ENCODE measurements at places on chromosomes 3 and 15.

GRCh38 chr3:68988740-68989139, 24.7 kb downstream of the EOGT start:
- no peak for DNase-seq

- no peak for DNase-seq
Observed at GRCh38 chr3:38613426-38613825, 36.1 kb downstream of the SCN5A start.

DNA sequence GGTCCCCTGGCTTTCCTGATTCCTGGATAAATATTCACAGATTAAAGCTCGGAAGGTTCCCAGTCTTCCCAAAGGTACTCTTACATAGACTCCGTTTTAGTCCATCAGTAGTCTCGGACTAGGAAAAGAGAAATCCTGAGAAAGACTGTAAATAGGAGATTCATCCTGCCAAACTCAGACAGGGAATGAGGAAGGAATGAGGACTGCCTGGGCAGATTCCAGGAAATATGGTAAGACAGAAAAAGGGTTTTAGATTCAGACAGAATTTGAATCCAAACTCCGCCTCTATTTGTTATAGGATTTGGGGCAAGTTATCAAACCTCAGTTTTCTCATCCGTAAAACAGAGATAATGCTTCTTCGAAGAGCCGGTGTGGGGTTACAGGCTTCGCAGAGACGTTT, 77.8 kb upstream of the VGLL4 start:
- no peak for DNase-seq

- no peak for DNase-seq
Observed at GRCh38 chr3:41026394-41027177, 172.7 kb upstream of the CTNNB1 start.

GRCh38 chr3:13140596-13140995, 67.4 kb upstream of the IQSEC1 start:
- DNase-seq = no peak

GRCh38 chr3:11137627-11137959, 16.7 kb upstream of the HRH1 start:
- no peak for DNase-seq

DNA sequence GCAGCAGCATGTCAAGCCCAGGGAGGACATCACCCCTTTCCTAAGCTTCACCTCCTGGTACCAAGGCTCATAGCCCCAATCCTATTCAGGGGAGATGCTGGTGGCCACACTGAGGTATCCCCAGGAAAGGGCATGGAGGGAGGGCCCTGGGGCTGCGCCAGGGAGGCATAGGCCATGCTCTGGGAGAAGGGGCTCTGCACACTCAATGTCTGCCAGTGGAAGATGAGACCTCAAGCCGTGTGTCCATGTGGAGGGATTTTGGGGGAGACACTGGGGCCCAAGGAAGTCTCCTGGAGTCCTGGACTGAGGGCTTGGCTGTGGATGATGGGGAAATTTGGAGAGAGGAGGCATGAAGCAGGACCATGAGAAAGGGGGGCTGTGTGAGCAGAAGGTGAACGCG, 21.2 kb upstream of the PRR23E start:
- DNase-seq = no peak

DNA sequence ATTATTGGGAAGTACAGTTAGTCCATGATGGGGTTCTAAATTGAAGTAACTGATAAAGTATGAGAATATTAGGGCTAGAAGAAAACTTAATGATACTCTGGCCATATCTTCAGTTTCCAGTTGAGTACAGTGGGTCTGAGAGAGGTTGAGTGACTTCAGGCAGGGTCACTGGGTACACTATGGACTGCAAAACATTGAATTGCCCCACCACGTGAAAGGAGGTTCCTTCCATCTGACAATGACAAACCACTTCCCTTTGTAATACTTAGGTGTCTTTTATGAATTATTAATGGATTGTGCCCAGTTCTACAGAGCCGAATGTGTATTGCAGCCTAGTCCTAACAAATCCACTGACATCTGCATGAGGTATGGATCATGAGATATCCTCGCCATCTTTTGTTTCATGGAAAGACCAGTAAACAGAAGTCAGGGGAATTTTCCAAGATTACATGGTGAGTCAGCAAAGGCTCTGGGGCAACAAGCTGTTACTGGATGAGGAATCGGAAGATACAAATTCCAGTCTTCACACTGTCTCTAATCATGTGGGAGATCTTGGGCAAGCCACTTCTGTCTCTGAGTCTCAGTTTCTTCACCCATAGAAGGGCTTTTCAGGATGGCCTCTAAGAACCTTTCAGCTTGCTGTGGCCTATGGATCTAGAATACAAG, 66.5 kb upstream of the BCL6 start:
- no peak for DNase-seq

DNA sequence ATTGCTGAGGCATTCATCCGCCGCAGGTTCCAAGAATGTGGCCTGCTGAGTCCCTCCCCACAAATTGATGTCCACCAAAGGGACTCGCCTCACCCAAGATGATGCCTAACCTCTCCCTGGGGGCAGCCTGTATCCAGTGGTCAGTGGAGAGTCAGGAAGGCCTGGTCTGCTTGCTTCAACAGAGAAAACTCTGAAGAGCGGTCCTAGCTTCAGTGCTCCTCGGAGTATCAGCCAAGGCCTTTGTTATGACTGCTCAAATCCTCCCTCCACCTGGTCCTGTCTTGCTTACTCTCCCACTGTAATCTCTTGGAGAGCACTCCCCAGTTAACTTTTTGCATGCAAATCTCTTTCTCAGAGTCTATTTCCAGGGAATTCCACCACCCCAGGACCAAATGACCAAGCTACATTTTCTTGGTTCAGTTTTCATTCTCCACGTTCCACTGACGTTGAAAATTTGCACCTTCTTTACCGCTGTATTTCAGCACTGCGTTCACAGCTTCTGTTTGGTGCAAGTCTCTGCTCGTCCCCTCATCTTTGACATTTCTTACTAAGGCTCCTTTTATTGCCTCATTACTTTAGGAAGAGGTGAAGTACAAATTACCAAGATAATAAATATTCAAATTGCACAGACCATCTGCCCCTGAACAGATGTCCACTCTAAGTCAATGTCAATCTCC, 22.3 kb downstream of the CMTM7 start:
- DNase-seq = no peak

- DNase-seq = no peak
Observed at GRCh38 chr3:58234516-58234931, 3.1 kb upstream of the ABHD6 start.

DNA sequence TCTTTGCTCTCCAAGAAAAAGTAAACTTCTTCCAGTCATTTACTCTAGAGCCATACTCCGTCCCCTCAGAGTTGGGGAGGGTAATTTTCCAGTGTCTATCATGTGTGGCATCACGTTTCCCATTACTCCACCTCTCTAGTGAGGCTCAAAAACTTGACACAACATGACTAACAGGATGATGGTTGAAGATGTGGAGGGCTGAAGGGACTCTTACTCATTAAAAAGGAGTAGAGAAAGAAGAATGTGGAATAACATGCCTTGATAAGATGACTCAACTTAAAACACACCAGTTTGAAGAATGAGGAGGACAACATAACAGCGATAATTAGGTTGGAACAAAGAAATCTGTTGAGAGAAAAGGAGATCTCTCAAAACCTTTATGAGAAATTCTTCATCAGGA, 894.3 kb downstream of the OTOL1 start:
- DNase-seq = no peak

- DNase-seq = no peak
Observed at GRCh38 chr3:31230425-31231223, 302.1 kb upstream of the STT3B start.

DNA sequence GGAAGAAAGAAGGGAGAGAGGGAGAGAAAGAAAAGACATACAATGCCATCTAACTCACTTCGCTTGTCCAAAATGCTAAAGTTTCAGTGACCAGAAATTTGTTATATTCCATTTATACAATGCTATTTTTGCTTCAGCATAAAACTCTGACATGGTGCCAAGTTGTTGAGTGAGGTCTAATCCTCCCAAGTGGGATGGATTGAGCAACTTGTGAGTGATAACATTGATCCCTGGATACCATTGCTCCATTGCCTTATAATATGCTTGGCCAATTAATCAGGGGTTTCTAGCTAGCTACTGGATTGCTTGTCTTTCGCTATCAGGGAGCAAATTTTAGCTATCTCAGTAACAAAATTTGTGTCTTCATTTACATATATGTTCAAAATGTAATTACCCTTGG, 615.6 kb upstream of the DPPA4 start:
- DNase-seq = no peak

- DNase-seq = no peak
Observed at GRCh38 chr15:43253431-43254403, 13.0 kb downstream of the TGM5 start.

- no peak for DNase-seq
Observed at GRCh38 chr3:41141433-41142167, 57.7 kb upstream of the CTNNB1 start.

DNA sequence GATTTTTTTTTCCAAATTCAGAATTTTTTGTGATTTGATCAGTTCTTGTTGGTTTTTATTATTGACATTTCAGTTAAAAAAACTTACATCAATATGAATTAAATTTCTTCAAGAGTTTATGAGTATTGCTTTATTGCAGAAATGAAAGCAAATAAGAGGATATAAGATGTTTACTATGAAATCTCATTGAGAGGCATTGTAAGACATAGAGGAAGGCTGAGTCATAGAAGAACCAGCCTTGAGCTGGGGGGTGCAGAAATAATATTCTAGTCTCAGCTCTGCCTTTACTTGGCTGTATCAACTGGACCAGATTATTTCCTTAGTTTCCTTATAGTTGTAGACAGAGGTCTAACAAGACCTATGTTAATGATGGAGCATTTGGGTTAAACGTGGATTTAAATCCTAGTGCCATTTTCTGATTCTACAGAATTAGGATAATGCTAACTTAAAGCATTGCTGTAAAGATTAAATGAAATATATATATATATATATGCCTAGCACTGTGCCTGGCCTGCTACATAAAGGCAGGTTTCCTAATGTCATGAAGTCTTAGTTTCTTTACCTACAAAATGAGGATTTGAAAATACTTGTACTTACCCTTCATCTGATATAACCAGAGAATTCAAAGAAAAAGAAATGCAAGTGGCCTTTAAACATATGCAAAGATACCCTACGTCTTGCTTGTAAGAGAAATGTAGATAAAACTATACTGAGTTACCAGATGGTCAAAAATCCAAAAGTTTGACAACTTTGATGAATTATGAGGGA, 7.3 kb downstream of the FAM98B start:
- DNase-seq = no peak

- no peak for DNase-seq
Observed at GRCh38 chr3:168876346-168877035, 780.8 kb upstream of the GOLIM4 start.

GRCh38 chr3:138118612-138119422, 3.4 kb upstream of the DZIP1L start:
- peak; percentile 43 for DNase-seq

DNA sequence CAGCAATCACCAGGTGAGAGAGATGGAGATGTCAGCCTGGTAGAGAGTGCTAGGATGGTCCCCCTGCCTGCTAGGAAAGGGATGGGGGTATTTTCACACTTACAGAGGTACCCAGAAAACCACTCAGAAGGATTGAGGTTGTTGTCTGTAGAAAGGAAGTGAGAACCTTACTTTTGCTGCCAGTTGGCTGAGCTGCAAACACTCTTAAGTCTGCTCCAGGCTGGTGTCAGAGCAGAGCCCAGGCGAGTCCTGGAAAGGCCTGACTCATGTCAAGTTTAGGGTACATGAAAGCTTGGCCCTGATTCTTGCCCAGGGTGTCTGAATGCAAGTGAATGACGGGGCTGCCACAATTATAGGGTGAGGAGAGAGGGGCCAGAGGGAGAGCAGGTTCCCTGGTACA, 214.5 kb upstream of the TRIM42 start:
- DNase-seq = no peak

GRCh38 chr3:45986303-45986982, 9.2 kb downstream of the FYCO1 start:
- no peak for DNase-seq

- no peak for DNase-seq
Observed at GRCh38 chr3:6732807-6733206, 128.1 kb upstream of the GRM7 start.

GRCh38 chr15:75350601-75351361, 3.9 kb downstream of the NEIL1 start:
- no peak for DNase-seq

DNA sequence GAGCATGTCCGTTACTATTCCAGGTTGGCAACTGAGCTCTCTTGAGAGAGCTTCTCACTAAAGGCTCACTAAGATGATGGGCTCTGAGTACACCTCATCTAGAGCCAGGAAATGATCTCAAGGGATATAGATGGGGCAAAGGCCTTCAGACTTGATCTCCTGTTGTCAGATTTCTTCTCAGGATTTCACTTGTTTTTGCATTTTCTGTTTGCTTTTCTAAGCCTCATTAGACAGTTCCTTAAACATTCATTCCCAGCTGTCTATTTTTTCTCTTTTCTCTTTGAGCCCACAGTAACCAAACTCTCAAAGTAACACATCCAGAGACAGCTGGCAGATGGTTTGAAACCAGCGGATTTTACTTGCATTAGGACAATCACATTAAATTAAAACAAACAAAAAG, 28.4 kb upstream of the ARL8B start:
- DNase-seq = no peak

- DNase-seq = no peak
Observed at GRCh38 chr3:175208326-175208725, 349.2 kb downstream of the NAALADL2 start.

- DNase-seq = peak; percentile 67
Observed at GRCh38 chr15:44712346-44713005, 1.2 kb downstream of the B2M start.

GRCh38 chr3:115022835-115023398, 124.2 kb downstream of the ZBTB20 start:
- DNase-seq = no peak

DNA sequence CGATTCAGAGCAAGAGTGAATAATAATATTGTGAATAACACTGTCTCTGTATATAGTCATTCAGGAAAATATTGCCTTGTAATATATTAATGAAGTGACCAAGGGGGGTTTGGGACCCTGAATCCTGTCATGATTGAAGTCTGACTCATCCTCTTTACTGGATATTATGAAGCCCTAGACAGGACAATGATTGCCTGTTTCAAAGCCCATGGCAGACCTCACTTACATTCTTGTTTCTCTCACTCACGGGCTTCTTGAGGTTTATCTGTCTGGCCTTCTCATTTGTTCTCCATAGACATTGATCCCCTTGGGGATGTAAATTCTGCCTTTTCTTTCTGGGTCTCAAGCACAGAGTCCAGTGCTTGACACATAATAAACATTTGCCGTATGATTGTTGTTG, 449.3 kb upstream of the THRB start:
- no peak for DNase-seq

GRCh38 chr15:51973220-51973619, 1.6 kb upstream of the LEO1 start:
- DNase-seq = no peak

DNA sequence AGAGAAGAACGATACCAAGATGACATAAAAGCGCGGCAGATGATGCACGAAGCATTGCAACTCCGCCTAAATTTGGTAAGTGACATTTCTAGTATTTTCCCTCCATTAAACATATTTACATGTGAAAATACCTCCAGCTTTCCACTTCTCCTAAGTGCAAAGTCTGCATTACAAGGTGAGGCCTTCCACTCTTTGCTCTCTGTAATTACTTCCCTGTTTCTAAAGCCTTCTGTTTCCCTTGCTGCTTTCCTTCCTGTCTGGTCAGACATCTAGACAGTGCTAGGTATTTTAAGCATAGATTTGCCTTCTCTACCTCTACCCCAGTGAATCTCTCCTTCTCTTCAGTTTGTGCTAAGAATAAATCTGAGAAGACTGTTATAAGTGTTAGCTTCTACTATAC, 1.9 kb downstream of the P2RY12 start:
- DNase-seq = no peak

Data from effector memory CD8-positive, alpha-beta T cell (primary cell).